ENCODE measurements at places on chromosomes 4 and X. TPM values are rescaled to one million over a fixed set of nuclear protein-coding genes. Genes with fewer than 3 reads are reported as not detected.

GRCh38 chrX:19636980-19637379 is 121.7 kb upstream of the MAP3K15 start:
- DNase-seq: no peak

The MAGEA8 gene
- total RNA-seq: 1.1 TPM

DNA sequence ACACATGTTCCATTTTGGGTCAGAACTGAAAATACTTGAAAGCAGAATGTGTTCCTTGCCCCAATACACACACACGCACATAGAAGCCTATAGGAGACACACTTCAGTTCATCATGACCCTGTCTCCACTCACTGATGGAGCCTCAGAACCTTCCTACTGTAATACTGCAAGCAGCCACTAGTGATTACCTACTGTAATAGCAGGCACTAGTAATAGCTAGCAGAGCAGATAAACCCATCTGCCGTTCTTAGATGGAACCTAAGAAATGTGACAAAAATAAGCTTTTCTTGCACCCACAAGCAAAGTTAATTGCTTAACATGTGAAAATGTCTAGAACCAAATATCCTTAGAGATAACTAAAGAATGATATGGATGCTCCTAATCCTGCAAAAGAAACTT is 13.6 kb downstream of the AMTN start:
- DNase-seq: no peak

GRCh38 chr4:73252001-73252400 is 6.6 kb downstream of the ANKRD17 start:
- no peak for DNase-seq

DNA sequence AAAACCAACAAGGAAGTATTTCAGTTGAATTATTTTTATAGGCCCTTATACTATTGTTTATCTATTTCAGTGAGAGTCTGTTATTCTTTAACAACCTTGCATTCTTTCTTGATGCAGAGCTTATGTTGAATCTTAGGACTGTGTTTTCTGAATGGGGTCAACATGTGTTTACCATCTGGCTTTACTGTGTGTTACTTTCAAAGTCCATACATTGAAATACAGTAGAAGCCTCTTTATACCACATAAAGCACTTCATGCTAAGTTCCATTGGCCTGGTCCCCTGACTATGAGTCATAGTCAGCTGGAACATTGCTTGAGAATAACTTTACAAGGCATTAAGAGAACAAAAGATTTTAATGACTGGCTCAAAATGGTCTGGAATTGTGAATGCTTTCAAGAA is 152.6 kb downstream of the GASK1B start:
- DNase-seq: peak; percentile 91

DNA sequence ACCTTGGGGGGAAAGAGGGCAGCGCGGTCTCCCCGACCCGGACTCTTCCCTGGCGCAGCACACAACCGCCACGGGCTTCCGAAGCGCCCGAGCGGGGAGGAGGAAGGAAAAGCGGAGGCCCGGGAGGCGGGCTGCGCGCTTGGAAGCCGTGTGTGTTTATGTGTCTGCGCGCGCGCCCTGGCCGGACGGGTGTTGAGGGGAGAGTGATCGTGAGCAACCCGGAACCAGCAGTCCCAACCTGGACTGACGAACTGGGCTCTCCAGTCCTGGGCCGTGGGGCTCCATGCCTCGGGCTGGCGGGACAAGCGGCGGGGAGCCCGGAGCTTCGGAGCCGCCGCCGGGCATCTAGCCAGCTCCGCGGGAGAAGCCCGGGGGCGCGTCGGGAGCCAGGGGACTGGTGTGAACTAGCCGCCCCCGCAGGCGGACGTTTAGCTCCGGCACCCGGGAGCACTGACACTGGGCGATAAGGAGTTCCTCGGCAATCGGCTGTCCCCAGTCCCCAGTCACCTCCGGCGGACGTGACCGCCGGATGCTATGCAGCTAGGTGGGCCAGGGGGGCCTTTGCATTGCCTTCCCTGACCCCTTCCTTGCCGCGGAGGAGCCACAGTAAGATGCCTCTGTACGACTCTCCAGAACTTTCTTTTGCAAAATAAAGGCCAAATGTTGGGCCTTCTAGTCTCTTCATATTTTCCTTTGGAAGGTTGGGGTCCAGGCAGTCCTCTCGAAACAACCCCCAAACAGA is 74.8 kb upstream of the BCOR start:
- no peak for DNase-seq

The SFRP2 gene
- 10.5 TPM for total RNA-seq

The BST1 gene
- total RNA-seq: 21.2 TPM

The SMPX gene
- total RNA-seq: not detected

DNA sequence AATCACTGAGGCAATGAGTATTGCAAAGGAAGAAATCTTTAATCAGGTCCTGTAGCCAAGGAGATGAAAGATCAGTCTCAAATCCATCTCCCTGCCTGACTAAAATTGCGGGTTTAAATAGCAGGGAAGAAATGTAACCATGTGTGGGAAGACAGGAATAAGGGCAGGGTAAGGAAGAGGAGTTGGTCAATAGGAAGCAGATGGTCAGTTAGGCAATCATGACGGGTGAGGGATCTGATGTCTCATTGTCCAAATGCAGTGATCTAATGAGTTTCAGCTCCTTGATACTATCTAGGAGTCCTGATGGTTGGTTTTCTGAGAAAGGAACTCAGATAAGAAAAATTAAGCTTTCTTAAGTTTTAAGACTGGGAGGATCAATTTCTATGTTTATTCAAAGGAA is 200.8 kb downstream of the SPATA18 start:
- no peak for DNase-seq

- DNase-seq: peak; percentile 38
These were observed 71.3 kb upstream of the SPRY1 start for GRCh38 chr4:123325241-123325681.

- no peak for DNase-seq
These were observed 32.1 kb upstream of the HGFAC start for GRCh38 chr4:3409571-3410091.

GRCh38 chrX:118496763-118497079 is 1.1 kb downstream of the DOCK11 start:
- DNase-seq: peak; percentile 6

The TLR6 gene
- total RNA-seq: 4.0 TPM

GRCh38 chr4:141258558-141258957 is 37.9 kb downstream of the ZNF330 start:
- DNase-seq: no peak

The CENPVL1 gene
- total RNA-seq: not detected

The TMEM185A gene
- total RNA-seq: 12.7 TPM

DNA sequence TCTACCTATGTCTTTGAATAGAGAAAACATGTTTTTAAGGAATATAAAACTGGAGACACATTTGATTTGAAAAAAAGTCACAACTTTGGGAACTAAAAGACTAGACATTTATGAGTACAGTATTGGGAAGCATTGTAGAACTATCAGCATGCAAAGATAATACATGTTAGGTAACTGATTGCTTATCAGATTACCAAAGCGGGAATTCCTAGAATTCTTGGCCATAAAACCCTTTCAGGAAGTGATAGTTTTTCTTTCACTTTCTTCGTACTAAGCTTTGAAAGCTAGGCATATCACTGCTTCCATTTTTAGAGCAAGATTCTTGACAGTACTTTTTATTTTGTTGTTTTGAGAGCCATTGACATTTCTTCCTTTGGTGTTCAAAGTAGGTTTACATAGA is 646.6 kb upstream of the PITX2 start:
- peak; percentile 0 for DNase-seq

DNA sequence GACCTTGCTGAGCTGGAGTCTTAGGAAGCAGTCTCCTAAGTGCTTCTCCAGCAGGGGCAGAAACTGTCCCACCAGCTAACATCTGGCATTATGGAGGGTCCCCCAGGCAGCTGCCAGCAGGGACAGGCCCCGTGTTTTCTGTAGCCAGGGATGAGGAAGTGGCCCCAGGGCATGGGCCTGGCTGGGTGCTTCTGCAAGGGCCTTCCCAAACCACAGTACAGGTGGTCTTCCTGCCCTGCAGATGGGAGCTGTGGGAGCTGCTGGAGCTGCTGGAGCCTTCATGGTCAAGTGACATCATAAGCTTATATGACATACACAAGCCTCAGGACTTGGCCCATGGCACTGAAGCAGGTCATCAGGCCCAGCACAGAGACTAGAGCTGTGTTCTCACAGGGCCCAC is 5.0 kb upstream of the MSANTD1 start:
- no peak for DNase-seq

DNA sequence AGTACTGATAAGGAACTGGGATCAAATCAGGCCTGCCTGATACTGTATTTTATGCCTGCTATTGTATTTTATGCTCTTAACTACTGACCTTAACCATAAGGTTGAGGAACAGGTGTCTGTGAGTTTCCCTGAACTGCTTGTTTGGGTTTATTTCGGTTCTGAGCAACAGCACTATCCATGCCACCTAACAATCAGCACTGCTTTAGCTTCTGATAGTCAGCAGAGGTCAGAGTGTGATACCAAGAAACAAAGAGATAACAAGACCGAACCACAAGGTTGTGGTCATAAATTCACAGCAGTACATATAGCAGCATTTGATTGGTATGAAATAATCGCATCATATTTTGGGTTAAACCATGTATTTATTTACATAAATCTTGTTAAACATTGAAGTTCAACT is 362.2 kb downstream of the FGF13 start:
- DNase-seq: no peak

- no peak for DNase-seq
These were observed 156.0 kb downstream of the UGT8 start for GRCh38 chr4:114754616-114755015.

The LINC00632 gene
- total RNA-seq: 0.48 TPM

- DNase-seq: no peak
These were observed 45.9 kb upstream of the PGRMC1 start for GRCh38 chrX:119190091-119190681.

- no peak for DNase-seq
These were observed 770 bp upstream of the TIGD2 start for GRCh38 chr4:89110541-89110985.

- DNase-seq: no peak
These were observed 2.4 kb downstream of the PRICKLE3 start for GRCh38 chrX:49183701-49184281.

The ACE2 gene
- not detected for total RNA-seq

DNA sequence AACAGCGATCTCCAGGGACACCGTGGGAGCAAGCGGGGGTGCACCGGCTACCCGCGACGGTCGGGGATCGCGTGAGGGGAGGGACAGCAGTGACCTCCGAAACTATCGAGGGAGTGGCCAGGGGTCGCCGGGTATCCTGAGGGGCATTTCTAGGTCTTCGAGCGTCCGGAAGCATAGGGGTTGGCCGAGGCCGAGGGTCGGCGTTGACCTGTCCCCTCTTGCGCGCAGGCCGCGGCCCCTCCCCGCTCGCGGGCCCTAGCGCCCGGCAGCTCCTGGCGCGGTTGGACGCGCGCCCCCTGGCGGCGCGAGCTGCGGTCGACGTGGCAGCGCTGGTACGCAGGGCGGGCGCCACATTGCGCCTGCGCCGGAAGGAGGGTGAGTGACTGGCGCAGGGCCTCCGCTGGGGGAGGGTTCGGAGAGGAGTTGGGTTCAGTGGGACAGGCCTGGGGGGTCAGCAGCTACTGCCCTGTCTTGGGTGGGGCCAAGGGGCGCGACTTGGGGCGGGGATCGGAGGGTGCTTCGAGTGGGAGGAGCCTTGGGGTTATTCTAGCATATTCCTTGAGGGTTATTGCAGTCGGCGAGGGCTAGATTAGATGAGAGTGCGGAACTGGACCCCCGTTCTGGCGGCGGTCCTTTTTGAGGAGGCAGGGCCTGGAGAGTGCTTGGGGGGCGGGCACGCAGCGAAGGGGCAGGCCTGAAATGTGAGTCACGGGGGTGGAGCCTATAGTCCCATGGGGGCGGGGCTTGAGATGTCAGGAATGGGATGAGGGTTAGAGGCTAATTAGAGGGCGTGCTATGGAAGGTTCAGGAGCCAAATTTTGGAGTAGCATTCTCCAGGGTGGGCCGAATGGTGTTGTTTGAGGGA is 1.2 kb downstream of the MAGIX start:
- DNase-seq: peak; percentile 87

GRCh38 chr4:138161351-138161750 is 80.8 kb downstream of the SLC7A11 start:
- DNase-seq: no peak

- peak; percentile 59 for DNase-seq
These were observed 17.7 kb upstream of the N4BP2 start for GRCh38 chr4:40038977-40039376.

The ABLIM2 gene
- total RNA-seq: under 0.01 TPM

DNA sequence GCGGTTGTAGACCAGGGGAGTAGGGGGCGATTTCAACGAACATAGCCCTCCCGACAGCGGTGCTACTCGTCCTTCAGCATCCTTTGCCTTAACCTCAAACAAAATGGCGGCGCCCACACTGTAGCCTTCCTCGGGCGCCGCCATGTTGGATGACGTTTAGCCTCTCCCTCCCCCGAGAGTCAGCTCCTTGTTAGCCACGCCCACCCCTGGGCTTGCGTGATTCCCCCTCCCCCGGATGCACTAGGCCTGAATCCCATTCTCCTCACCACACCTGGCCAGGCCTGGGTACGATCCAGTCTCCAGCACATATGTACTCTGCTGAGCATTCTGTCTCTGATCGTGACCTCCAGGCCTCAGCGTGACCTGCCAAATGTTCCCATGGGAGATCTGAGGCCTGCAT is 49.0 kb upstream of the ZNF157 start:
- DNase-seq: no peak

DNA sequence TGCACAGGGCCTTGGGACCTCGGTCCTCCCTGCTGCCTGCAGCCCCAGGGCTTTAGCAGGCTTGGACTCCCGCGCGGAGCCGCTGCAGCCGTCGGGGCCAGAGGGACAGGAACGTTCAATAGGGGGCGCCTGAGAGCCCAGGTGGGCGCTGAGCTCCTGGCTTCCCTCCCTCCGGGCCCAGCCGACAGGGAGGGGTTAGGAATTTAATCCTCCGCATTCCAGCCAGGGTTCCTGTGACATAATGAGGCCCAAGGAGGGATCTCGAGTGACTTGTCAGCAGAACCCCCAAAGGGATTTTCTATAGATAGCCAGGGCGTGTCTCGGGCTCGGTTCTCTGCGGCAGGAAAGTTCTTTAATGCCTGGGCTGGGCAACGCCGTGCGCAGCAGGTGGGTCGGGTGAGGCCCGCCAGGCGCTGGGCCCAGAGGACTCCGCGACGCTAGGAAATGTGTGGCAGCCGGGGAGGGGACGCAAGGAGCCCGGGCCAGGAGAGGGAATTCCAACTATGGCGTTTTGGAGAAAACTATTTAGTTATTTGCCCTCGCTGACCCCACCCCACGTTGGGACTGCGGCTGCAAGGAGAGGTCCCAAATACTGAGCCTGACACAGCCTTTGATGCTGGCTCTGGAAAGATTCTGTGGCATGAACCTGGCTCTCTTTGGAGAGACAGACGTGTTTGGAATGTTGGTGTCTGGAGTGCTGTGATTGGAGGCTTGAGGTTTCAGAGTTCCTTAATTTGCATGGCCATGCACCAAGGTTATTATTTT is 285.2 kb upstream of the GATB start:
- DNase-seq: no peak

DNA sequence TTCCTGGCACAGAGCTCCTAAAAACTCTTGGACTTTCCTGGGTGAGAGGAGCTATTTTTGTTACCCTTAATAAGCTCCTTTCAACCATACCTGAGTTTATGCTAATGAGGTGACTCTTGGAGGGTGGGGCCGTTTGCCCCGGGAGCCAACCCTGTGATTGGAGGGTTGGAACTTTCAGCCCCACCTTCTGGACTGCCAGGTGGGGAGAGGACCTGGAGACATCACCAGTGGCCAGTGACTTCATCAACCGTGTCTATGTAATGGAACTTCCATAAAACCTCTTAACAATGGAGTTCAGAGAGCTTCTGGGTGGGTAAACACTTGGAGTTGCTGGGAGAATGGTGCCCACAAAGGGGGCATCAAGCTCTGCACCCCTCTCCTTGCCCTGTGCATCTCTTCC is 17.9 kb upstream of the ENPP6 start:
- no peak for DNase-seq

All from RPMI7951 (cell line).